Left cardiac atrium (tissue), 4 donors: ENCODE measurements at places on chromosomes 2 and 18. TPM values are rescaled to one million over a fixed set of nuclear protein-coding genes. Genes with fewer than 3 reads are reported as not detected.
A peak's percentile ranks its signal among the peaks of the same experiment; 100 is the strongest.

AMER3 gene
- total RNA-seq: not detected

GRCh38 chr2:212727751-212728150 is 189.1 kb upstream of the ERBB4 start:
- no peak for DNase-seq

KIF1A gene
- total RNA-seq: 27.4 TPM

DNA sequence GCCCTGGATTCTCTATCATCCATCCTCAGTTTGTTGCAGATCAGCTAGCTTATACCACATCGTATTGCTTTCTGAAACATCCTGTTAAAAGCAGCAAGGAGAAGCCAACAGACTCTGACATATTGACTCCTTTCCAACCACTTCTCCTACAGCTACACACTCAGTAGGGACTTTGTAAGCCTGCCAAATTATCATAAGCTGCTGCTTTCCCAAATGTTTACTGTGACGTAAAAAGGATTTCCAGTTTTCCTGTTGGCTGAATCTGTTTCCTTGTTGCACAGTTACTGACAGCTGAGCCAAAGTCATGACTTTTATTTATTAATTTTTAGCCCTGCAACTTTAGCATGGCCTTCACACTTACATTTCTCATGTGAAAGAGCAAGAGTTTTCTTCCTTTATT is 294.3 kb downstream of the KCNJ3 start:
- no peak for DNase-seq

DNA sequence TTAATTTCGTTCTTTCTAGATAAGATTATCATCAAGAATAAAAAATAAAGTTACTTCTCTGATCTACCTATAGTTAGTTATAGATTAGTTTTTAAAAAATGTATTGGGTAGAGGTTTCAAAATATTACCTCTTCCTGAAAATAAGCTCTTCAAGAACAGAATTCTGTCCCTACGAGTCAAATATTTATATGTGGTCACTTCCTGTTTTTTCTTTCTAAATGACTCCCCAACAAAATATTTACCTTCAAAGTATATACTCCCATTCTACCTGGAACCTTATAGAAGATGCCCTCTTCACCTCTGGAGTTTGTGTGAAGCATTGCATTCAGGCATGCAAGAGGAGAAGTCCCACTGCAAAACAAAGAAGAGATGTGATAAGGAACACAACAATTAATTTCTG is 72.3 kb downstream of the ASXL2 start:
- no peak for DNase-seq

DNA sequence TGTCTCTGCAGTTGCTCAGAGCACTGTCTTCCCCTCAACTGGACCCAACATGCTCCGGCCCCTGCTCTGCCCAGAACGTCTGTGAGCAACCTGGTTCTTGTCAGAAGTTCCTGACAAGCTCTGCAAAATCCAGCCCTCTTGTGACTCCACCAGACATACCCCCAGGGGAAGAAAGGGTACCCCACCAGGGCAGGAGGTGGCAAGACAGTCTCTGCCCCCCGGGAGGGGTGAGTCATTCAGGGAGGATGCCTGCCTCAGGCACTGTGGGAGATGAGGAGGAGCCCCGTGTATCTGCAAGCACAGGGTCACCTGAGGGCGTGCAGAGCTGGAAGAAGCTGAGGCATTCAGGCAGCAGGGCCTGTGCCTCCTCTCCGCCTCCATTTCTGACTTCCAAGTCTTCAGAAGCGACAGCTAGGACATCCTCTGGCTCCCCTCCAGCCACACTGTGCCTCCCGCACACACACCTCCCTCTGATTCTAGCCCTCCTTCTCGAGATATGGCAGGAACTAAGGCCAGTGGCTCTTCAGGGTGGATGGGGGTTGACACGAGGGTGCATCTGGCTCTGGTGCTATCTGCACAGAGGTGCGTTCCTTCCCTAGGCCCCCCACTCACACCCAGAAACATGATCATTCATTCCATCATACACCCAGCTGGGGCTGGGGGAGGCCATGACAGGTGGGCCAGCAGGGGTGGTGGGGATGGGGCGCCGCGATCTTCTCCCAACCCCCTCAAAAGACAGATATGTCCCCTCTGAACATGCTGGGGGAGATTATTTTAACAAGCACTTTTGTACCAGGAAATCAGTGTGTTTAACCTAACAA is 222.2 kb downstream of the CYP26B1 start:
- peak; percentile 14 for DNase-seq

TMEM163 gene
- total RNA-seq: 3.5 TPM

DNA sequence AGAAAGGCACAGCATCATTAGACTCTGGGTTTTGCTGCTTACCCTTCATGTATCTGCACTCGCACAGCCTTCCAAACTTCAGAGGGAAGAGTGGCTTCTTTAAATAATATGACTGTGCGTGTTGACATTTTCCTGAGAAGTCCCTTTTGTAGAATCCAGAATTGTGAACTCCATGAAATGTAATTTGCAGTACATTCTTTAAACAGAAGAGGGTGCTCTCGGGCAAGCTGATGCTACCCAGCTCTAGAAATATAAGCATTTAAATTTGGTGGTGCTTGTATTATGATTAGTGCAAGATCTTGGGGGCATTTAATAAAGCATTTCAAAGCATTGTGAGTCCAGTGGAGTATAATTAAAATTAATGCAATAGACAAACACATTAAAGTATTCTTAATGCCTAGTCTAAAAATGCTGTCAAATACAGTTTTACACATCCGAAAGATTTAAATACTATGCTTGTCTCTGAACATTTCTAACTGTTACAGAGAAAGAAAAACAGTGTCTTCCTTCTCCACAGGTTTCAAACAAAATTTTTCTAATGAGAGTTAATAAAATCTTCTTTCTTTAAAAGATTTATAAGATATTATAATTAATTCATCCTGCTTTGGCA is 17.3 kb upstream of the GTF2A1L start:
- DNase-seq: no peak

ALPI gene
- total RNA-seq: not detected

DNA sequence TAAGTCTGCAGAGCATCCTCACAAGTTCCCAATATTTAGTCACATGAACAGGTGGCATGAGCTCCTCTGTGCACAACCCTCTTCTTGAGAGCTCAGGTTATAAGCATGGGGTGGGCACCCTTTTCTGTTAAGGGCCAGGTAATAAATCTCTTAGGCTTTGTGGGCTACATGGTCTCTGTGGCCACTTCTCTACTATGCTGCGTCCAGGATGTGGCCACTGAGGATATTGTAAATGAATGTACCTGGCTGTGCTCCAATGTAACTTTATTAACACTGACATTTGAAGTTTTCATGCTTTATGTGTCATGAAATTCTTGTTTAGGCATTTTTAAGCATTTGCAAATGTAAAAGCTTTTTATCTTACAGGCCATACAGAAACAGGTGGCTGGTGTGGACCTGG is 116.8 kb upstream of the ST6GAL2 start:
- no peak for DNase-seq

- no peak for DNase-seq
Measured at GRCh38 chr2:54572636-54573536, 116.8 kb downstream of the SPTBN1 start.

RASGRP3 gene
- 39.9 TPM for total RNA-seq

- DNase-seq: no peak
Measured at GRCh38 chr18:8538935-8539334, 70.3 kb upstream of the RAB12 start.

- DNase-seq: no peak
Measured at GRCh38 chr2:67242456-67242855, 154.7 kb upstream of the ETAA1 start.

- DNase-seq: no peak
Measured at GRCh38 chr18:11570769-11571412, 38.5 kb upstream of the SLC35G4 start.

KCTD1 gene
- total RNA-seq: 35.6 TPM

KYNU gene
- total RNA-seq: 3.8 TPM

- no peak for DNase-seq
Measured at GRCh38 chr18:24876266-24876665, 415.8 kb downstream of the HRH4 start.

HNMT gene
- total RNA-seq: 32.6 TPM

GRCh38 chr2:105393373-105394055 is 5.3 kb downstream of the FHL2 start:
- DNase-seq: peak; percentile 65

DNA sequence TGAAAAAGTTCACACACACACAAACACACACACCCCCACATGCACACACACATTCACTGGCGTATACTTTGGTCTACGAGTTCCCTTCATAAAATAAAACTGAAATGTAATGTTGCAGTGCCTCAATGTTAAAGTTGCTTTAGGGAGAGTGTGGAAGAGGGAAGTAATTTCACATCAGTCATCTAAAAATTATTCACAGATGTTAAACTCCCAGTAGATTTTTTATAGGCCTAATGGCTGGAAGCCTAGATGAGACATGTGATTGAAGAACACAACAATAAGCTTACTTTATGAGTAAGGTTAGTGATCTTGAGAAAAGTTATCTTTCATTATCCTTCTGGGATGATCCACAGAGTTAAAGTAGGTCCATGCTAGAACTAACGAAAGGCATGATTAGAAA is 506.7 kb upstream of the CNTNAP5 start:
- no peak for DNase-seq

GRCh38 chr2:48346124-48346536 is 183.8 kb upstream of the STON1 start:
- DNase-seq: peak; percentile 36

YES1 gene
- total RNA-seq: 32.6 TPM

- DNase-seq: no peak
Measured at GRCh38 chr2:86818114-86818801, 27.5 kb upstream of the CD8A start.

FER1L5 gene
- 0.06 TPM for total RNA-seq

DNA sequence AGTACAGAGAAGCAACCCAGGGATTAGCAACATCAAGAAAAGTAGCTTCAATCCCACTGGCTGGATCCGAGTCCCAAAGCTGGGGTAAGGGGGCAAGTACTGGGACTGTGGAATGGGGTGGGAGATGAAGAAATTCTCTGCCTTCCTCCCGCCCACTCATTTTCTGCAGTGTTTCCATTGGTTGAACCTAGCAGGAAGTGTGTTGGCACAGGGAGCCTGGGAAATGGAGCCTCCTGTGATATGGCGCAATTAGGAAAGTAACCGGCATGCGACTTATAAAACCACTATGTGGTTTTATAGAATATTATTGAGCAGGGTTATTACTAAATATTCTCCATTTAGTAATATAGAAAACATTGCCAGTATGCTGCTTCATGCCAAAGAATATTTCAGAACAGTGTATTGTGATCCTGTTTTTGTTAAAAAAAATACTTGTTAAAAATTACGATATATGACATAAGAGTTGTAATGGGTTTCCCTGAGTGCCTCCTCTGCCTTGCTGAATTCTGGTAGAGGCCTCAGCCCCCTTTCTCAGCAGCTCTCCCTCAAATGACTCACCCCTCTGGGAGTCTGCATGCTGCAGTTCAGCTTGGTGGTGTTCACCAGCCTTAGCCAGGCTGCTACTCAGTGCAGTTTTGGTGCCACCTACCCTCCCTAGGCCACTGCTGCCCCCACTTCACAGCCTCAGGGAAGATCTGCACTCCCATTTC is 60.5 kb downstream of the HK2 start:
- DNase-seq: no peak

GRCh38 chr2:143433251-143433650 is 304.0 kb downstream of the ARHGAP15 start:
- DNase-seq: no peak

- DNase-seq: peak; percentile 10
Measured at GRCh38 chr2:26578581-26578980, 62.6 kb downstream of the CIB4 start.

GRCh38 chr18:7691206-7691605 is 124.1 kb downstream of the PTPRM start:
- no peak for DNase-seq

DLGAP1 gene
- 0.29 TPM for total RNA-seq
